Activated CD8-positive, alpha-beta memory T cell treated with anti-CD3 and anti-CD28 coated beads for 48 hours (primary cell): ENCODE measurements at places on chromosomes 2 and 18.

GRCh38 chr2:151905963-151906632, 77.9 kb upstream of the ARL5A start:
- DNase-seq = no peak

- DNase-seq = no peak
Measured at GRCh38 chr18:48997985-48998831, 47.4 kb upstream of the SMAD7 start.

- no peak for DNase-seq
Measured at GRCh38 chr2:77823028-77823427, 300.9 kb upstream of the LRRTM4 start.

- DNase-seq = no peak
Measured at GRCh38 chr18:46488471-46489213, 168.4 kb downstream of the LOXHD1 start.

DNA sequence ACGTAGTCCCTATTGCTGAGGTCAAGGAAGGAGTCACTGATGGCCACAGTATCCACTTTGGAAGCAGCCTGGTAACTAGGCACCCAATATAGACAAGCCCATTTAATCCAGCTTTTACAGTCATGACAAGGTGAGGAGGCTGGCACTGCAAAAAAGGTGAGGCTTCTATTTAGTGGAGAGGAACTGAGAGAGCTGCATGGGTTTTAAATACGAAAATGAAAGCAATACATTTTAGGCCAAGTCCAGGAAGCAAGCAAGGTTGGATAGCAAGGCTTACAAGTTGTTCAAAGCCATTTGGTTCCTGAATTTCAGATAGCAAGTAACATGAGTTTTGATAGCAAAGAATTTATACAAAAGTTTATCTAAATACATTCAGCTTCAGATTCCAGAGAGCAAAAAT, 80.4 kb downstream of the SGPP2 start:
- no peak for DNase-seq

- DNase-seq = no peak
Measured at GRCh38 chr2:233265899-233266431, 14.5 kb downstream of the ATG16L1 start.

DNA sequence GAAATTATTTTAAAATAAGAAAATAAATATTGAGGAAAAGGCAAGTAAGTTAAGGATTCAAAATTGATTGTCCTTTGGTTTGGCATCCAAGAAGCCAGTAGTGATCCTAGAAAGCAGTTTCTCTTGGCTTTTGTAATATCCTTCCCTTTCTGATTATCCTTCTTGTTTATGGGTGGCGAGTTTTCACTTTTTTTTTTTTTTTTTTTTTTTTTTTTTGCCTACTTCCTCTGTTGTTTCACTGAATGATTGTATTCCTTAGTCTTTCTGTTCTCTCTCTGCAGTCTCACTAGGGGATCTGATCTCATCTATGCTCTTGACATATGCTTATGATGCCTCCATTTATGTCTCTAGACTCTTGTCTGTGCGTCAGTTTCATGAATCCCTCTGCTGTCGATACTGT, 4.2 kb downstream of the NAPG start:
- DNase-seq = no peak
